ENCODE measurements at places on chromosomes 6 and 20. TPM values are rescaled to one million over a fixed set of nuclear protein-coding genes. Genes with fewer than 3 reads are reported as not detected.

CALHM6 gene
- total RNA-seq, result not detected

DNA sequence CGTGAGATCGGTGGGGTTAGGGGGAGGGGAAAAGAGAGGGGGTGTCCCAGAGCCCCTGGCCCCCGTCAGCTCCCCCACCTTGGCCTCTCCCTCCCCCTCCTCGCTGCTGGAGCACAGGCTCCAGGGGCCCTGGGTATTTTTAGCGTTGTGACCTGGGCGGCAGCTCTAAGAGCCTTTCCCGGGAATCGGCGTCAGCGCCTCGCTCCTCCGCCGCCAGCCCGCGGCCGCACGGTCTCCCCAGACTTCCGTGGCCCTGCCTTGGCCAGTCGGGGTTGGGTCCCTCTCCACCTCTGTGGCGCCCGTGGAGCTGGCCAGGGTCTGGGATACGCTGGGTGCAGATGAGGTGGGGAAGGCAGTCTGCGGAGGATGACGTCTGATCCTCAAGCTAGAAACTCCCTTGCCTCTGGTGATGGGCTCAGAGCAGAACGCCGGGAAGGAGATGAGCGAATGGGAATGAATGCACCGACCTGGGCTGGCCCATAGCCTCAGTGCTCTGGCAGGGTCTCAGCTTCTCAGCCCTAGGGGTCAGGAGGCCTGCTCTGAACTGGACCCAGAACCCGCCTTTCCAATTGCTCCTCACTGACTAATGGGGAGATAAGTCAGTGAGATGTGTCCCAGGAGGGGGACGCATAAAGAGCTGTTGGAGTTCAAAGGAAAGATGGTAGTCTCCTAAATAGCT is 883 bp upstream of the DBNDD2 start:
- DNase-seq, result no peak

- no peak for DNase-seq
Observed at GRCh38 chr6:27002447-27002846, 245.1 kb upstream of the PRSS16 start.

- DNase-seq, result no peak
Observed at GRCh38 chr6:14128012-14128411, 10.4 kb downstream of the CD83 start.

- DNase-seq, result no peak
Observed at GRCh38 chr6:11210386-11211138, 21.9 kb downstream of the NEDD9 start.

DNA sequence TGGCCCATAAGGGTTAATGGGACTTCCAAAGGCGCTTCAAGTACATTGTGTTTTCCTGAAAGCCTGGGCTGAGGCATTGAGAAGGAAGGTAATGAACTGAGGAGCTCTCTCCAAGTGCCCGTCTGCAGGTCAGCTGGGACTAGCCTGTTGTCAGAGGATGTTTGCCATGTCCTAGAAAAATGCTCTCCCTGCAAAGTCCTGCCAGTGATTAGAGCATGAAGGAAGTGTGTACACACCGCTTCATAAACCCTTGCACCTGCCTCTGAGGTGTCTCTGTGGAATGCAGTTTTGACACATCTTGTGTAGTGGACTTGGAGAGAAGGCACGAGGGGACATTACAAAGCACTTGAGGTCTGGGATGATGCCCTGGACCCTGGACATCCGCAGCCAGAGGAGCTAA is 506.7 kb downstream of the KIF16B start:
- no peak for DNase-seq

DNA sequence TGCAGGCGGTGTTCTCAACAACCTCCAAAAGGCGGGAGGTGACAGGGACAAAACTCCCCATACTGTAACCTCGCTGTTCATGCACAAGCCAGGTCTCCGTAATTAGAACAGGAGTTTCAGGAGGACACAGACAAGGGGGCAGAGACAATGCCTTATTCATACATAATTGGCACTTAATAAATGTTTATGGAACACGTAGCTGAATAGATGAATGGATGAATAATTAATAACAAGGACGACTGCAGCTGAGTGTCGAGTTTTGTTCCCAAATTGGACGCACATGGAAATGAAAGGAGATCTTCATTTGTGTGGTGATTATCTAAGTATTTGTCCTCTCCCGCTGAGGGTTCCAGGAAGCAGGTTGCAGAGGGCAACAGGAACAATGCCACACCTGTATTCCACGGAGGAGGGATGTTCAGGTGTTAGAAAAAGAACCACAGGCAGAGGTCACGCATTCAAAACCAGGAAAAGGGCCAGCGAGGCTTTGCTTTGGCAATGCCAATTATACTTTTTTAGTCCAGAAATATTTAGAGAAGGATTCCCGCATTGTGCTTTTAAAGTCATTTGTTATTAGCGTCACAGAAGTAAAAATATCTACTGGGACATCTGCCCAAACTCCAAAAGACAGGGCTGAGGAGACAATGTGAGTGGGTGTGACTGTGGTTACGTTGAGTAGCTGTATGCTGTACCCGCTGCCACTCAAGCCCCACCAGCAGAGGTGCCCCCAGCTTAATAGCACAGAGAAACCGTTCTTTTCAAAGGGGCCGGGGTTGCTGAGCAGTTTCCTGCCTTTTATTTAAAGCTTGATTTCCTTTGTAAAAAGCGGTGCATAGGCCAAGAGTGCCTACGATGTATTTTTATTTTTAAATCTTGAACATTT is 123.3 kb downstream of the PXDC1 start:
- no peak for DNase-seq

GRCh38 chr6:11416936-11417576 is 120.5 kb upstream of the TMEM170B start:
- DNase-seq, result no peak

SCUBE3 gene
- not detected for total RNA-seq

DNA sequence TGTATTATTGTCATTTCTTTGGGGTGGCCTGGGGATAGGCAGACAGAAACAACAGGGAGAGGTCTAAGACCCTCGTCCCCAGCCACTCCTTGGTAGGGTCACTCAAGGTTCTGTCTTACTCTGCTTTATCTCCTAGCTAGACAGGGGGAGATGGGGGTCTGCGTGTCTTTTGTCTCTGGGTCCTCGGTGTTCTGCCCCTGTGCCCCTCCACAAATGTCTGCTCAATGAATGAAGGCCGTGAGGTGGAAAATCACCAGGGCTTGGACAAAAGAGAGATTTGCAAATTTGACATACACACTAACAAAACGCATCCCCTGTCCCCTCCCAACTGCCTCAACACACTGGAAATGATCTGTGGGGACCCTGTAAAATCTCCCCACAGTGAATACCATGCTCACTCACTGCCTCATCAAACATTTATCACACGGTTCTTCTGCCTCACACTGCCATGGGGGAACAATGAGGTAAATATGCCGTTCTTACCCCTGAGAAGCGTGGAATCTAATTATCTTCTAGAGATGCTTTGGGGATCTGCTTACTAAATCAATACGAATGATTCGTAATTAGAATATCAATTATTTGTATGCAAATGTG is 13.2 kb upstream of the VAPB start:
- DNase-seq, result no peak

DNA sequence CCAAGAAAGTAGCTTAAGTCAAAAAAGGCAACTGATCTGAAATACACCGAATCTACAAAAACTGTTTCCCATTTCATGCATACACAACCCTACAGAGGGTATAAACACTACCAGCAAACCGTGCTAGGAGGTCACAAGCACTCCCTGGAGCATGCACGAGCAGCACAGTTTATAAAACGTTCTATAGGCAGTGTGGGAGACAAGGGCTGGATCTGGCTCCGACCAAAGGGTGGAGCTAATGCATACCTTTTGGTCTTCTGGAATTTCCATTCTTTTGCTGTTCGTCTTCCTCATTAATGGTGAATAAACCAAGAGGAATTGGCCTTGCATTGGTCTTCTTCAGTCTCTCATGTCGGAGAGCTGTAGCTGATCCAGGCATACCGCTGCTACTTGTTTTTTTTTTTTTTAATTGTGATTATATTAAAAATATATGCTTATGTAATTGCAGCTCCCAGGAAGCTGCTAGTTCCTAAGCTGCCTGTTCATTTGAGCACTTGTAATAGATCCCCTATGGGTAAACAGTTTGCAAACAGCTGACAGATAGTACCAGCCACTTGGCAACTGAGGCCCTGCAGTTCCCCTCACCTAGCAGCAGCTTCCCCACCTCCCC is 24.5 kb downstream of the MAP7 start:
- DNase-seq, result no peak

DNA sequence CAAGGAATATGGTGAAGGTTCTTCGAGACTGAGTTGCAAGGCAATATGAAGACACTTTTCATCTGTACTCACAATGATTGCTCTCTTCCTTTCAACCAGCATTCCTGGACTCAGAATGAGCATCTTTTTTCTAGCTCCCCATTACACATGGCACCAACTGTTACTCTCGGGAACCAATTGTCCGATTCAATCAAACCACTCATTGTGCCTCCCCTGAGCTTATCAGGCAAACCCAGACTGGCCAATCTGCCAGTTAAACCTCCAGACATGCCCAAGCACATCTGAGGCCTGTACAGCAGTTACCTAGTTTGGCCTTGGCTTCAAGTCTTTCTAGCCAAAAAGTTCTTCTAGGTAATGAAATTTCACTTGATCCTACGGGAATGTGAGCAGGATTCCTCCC is 164.1 kb downstream of the ID4 start:
- DNase-seq, result no peak

GRCh38 chr20:38645980-38646858 is 44.6 kb downstream of the ARHGAP40 start:
- peak; percentile 63 for DNase-seq

DNA sequence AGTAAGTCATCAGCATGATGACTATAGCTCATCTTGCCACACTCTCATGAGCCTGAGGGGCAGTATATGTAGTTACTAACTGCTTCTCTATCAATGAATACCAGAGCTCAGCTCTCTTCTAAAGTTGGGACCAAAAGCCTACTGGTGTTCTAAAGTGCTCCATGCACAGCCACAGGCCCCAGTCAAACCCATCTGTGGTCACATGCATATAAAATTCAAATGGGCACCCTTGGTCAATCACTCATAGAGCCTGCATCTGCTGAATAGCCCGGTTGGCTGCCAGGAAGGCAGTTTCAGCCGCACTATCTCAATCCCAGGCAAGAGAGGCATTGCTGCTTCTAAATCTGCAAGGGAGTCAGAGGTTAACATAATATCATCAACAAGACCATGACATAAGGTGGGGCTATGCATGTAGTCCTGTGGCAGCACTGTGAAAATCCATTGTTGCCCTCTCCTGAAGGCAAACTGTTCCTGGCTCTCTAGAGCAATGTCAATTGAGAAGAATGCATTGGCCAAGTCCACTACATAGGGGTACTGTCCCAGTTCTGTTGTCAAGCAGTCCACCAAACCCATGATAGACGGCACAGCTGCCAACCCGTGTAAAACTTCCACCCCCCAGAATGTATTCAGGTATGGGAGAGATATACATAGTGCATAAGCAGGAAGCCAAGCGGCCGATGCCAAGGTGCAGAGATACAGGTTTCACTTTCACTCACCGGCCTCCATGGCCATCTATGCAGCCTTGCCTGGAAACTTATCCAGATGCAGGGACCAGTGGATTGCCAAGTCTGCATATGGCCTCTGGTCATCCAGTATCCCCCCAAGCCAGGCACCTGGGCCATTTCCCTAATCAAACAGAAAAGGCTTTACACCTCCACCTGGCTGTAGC is 76.2 kb downstream of the ALDH8A1 start:
- no peak for DNase-seq

LHFPL5 gene
- total RNA-seq, result not detected

IRAK1BP1 gene
- 1.2 TPM for total RNA-seq

DNA sequence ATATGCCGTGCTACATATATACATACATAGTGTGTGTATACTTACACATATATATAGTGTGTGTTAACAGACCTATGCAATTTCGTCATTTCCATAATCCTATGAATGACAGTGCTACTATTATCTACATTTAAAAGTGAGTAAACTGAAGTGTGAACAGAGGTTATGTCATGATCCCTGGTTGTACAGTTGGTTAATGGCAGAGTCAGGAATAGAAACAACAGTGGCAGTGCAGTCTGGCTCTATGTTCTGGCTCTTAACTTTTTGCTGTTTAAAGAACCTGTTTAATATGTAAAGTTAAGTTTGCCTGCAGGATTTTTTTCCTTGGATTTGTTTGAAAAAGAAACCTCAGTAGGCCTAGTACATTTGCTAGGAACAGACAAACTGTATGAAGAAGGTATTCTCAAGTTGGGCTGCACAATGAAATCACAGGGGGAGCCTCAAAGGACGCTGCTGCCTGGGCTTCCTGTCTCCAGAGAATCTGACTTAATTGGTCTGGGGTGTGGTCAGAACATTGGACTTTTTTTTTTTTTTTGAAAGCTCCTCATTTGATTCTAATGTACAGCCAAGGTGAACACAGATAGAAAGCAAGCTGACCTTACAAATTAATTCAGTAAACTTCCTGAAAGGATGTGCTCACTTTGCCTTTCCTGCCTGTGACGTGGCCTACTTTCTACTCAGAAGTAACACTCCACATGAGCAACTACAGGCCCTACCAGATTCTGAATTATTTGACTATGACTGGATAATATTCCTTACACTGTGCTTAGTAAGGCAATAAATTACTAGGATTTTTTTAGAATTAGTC is 29.4 kb downstream of the PLCB1 start:
- no peak for DNase-seq

DNA sequence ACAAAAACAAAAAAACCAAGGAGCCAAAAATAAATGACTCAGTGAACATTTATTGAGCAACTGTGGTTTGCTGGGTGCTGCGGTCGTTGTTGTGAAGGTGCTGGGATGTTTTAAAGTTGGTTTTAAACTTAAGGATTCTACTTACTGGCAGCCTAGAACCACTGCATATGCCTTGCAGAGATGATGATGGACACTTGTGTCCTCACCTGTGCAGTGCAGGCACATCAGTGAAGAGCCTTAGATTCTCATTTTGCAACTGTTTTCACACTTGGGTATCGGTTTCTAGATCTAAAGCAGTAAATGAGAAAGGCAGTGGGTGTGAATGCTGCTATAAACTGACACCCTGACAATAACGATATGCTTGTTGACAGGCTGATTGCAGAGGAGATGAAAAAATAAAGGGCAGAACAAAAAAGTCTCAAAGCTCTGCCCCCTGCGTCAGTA is 68.8 kb downstream of the UTRN start:
- no peak for DNase-seq

DNA sequence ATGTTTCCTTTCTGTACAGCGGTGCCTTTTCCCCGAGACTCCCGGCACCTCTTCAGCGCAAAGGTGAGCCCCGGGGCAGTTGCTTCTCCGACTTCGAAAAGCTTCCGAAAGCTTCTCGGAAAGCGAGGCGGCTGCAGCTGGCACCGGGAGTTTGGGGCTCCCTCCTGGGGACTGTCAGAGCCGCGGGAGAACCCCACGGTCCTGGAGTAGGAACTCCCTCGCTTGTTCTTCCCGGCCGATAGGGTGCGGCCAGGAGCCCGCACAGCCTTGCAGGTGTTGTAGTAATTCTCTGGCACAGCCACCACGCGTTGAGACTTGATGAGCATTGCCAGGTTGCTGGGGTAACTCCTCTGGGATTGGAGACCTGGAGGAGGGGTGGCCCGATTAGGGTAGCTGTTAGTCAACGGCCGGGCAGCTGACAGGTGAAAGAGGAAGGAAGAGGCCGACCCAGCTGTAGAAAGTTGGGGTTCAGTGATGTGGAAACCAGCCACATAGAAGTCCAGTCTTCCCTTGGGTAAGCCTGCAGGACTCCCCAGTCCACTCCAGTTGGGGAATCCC is 721 bp downstream of the KDM1B start:
- peak; percentile 41 for DNase-seq

Data from H4 (cell line).